ENCODE measurements at places on chromosomes 3 and 15.

DNA sequence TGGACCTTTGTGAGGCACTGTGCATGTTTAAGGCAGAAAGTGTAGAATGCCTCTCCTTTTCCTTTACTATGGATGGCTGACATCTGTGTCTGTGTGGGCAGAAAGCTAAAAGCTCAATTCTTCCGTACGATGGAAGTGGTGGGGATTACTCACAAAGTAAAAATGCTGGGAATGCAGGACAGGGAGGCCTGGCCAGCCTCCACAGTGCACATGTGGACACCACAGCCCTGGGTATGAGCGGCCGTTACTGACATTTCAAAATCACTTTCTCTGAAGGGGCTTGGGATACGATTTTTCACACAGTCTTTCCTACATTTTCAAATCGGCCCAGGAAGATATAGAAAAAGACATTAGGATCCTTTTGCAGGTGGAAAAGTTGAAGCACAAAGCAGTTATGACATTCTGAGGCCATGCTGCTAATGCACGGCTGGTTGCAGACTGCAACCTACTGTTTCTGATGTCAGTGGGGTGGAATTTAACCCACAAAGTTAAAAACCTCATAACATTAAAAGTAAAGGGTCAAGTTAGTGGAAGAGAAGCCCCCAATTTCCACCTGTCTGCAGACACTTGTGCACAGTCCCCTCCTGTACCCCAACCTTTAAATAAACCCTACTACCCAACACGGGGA, 27.9 kb downstream of the EHD4 start:
- peak; percentile 50 for DNase-seq

GRCh38 chr3:110101361-110101760, 764.0 kb upstream of the DPPA4 start:
- DNase-seq, result no peak

GRCh38 chr15:69758810-69759790, 306.5 kb downstream of the RPLP1 start:
- DNase-seq, result no peak

DNA sequence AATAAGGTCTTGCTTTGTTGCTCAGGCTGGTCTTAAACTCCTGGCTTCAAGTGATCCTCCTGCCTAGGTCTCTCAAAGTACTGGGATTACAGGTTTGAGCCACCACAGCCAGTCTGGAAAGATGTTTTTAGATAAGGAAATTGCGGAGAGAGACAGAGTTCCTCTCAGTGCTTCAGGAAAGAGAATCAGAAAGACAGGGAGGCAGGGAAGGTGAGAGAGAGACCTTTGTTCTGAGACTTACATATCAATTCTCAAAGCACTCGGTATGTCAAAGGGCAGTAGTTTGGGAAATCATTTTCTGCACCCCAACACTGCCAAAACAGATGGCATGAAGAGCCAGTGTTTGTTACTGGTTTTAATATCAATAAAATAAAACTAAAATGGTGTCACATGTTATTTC, 13.1 kb upstream of the GCNT3 start:
- no peak for DNase-seq

DNA sequence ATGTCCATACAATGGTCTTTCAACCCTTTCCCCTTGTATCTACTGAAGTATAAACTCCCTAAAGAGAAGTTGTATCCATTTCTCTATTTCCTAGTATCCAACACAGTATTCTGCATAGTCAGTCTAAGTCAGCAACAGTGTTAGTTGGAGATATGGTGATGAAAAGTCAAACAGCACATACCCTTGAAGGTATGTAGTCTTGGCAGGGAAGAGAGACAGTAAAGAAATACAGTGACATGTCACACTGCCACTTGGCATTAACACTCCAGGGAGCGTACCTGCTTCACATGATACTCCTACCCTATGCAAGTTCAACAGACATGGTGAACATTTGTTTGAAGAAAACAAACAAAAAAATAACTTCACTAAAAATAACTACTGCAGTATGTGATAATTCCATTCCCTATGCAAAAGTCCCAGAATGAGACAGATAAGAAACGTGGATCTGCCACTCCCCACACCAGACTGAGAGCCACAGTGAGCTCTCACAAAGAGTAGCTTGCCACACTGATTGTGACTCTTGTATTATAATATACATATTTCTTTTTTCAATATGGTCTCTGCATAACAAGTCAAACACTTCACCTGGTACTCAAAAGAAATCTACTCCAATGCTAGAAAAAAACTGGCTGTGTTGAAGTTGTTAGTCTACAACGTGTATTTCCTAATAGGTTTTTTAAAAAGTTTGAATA, 5.9 kb downstream of the PDCD10 start:
- DNase-seq, result no peak

GRCh38 chr15:65829130-65829764, 37.2 kb upstream of the DENND4A start:
- no peak for DNase-seq

GRCh38 chr15:68502398-68502901, 70.5 kb upstream of the ITGA11 start:
- no peak for DNase-seq

GRCh38 chr3:197501496-197501878, 54.3 kb downstream of the BDH1 start:
- DNase-seq, result no peak

GRCh38 chr3:161748049-161748448, 251.4 kb downstream of the OTOL1 start:
- DNase-seq, result no peak

- DNase-seq, result no peak
Observed at GRCh38 chr3:42183991-42184632, 81.9 kb downstream of the CCK start.

GRCh38 chr3:143255739-143256138, 136.2 kb downstream of the CHST2 start:
- DNase-seq, result no peak

DNA sequence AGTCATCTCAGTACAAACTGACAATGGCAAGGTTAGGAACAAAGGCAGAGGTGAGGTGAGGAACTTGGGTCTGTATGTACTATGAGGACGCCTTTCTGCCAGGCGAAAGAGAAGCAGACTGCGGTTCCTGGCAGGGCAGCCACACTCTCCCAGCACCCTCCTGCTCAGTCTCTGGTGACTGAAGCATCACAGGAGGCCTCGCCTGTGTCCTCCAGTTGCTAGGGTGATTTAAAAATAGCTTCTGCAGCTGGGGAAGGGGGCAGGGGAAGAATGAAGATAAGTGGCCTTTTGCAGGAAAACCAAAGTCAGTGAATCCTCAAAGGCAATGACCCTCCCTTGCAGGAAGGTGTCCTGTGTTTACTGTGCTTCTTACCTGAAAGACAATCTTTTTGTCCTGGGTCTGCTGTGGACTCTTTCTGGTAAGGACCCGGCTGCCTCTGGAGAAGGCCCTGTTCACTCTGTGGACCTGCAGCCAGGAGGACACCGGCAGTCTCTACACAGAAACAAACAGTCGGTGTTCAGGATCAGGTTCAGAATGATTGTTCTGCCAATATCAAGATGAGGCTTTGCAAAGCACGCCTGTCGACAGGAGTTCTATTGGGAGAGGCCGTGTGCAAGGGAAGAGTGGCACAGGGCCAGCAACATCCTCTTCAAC, 65.7 kb upstream of the DGKG start:
- no peak for DNase-seq

DNA sequence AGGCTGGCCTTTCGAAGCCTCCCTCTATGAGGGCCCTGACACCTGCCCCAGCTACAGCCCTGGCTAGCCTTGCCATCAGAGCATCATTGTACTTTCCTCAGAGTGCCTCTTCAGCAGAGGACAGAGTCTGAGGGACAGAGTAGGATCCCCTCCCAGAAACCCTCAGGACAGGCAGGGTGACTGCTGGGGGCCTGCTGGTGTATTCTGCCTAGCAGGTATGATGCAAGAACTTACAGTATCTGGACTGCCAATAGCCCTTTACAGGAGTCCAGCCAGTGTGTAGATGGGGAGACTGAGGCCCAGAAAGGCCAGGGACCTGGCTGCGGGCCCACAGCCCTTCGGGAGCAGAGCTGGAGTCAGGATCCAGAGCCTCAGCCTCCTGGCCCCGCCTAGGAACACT, 19.1 kb downstream of the DUSP7 start:
- no peak for DNase-seq

GRCh38 chr3:128864351-128864811, 15.0 kb upstream of the ACAD9 start:
- no peak for DNase-seq

GRCh38 chr3:170745211-170745718, 124.7 kb downstream of the RPL22L1 start:
- DNase-seq, result no peak

GRCh38 chr3:78322780-78323179, 1282.9 kb downstream of the ROBO2 start:
- DNase-seq, result no peak

DNA sequence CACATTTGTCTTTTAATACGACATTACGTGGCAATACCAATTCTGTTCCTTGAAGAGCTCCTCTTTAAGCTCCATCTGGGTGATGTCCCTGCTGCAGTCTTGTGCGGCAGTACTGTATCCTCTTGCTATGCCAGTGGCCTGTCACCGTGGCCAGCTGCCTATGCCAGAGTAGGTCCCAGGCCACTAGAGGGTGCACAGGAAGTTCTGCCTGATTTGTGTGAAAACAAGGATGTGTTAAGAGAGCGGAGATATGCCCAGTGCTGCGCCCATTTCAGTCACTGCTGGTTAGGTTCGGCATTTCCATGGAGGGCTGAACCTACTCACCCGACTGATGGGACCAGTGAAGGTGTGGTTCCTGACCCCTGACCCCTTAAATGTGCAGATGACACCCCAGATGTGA, 25.2 kb downstream of the NIPA1 start:
- no peak for DNase-seq

DNA sequence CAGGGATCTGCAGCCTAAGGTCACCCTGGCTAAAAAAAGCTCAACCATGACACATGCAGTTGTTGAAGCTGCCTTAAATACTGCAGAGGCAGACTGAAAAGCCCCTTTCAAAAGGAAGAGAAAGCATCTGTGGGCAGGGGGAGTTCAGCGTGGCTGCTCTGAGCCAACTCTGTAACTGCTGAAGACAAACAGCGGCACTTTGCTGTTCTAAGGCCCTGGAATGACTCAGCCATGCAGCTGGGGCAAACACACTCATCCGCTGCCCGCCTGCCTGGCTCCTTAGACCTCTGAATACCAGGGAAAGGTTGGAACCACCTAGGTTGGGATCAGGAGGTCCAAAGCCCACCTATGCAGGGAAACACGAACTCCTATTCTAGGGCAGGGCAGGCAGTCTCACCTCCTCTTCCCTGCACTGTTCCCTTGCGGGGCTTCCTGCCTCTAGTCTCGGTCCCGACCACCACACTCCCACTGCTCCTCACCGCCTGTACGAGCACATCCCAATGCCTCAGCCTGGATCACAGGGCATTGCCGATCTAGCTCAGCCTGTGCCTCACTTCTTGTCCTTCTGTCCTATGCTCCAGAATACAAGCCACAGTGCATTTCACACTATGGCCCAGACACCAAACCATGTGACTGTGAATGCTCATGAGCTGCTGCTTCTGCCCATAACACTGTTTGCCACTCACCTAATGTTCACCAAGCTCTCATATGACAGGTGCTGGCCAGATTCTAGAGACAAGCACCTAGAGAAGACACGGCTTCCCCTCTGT, 6.6 kb upstream of the MUSTN1 start:
- DNase-seq, result no peak

- DNase-seq, result peak; percentile 10
Observed at GRCh38 chr15:85583923-85584390, 203.6 kb downstream of the AKAP13 start.

- no peak for DNase-seq
Observed at GRCh38 chr3:32577581-32578556, 7.2 kb upstream of the DYNC1LI1 start.

DNA sequence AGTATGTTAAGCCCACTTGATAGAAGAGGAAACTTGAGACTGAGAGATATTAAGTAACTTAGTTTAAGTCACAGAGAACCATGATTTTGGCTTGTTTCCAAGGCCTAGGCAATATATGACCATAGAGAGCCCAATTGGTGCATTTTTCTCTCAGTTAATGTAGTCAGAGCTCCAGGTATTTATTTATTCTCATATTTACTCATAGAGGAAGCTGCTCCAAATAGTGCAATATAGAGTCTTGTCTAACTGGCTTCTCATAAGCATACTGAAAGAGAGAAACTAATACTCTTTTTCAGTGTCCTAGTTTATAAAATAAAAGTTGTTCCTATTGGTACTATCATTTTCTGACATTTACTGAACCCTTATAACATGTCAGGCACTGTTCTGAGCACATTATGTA, 15.2 kb downstream of the TRNT1 start:
- no peak for DNase-seq

DNA sequence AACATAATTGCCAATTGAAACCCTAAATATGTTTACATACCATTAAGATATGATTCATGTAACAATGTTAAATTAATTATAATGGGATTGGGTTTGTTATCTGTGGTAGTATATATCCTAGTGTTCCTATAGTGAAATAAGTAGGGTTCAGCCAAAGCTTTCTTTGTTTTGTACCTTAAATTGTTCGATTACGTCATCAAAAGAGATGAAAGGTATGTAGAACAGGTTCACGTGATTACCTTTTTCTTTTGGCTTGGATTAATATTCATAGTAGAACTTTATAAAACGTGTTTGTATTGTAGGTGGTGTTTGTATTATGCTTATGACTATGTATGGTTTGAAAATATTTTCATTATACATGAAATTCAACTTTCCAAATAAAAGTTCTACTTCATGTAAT, 212.4 kb downstream of the CHL1 start:
- no peak for DNase-seq

DNA sequence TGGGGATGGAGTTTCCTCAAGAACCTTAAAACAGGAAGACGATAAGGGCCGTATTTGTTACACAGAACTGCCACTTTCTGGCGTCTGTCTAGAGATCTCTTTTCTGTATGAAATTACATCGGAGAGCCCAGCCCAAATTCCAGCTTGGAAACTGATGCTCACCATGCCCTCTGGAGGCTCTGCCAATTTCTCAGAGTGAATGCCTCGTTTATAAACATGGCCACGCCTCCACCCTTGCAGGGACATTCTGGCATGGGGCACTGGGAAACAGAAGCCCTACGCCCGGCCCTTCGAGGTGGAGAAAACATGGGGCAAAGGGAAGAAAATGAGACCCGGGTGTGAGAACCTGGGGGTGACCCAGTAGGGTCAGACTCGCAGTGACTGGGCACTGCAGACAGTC, 53.4 kb upstream of the SEC13 start:
- no peak for DNase-seq

GRCh38 chr15:74826364-74826819, at the start of gene CPLX3:
Gene CPLX3 (plus strand): TSS chr15:74826627. CDS start chr15:74826704, 77 bp downstream.
- no peak for DNase-seq

GRCh38 chr3:40770061-40770460, 245.3 kb downstream of the ZNF621 start:
- no peak for DNase-seq

DNA sequence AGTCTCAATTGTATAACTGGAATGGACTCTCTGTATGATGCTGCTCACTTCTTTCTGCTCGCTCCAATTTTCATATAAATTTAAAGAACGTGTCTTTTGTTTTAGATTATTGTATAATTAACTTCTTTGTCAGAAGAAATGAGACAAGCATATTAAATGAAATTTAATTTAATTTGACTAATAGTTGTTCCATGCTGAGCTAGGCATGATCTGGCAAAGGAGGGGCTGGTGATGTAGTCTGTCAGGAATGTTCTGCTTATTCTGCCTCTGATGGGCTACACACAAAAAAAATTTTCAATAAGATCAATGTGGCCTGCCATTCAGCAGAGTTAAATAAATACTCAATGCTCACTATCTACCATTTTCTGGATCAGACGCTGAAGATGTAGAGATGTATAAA, 208.4 kb upstream of the CD96 start:
- no peak for DNase-seq

GRCh38 chr3:164459521-164460151, 618.7 kb downstream of the SI start:
- DNase-seq, result no peak

All from T1000 (cell line).